AG09309 (cell line): ENCODE measurements at places on chromosomes 3 and 15.

- peak; percentile 69 for DNase-seq
Measured at GRCh38 chr15:29278436-29279105, 8.9 kb upstream of the NSMCE3 start.

GRCh38 chr3:99774467-99774866 is 43.2 kb upstream of the CMSS1 start:
- DNase-seq = peak; percentile 75

DNA sequence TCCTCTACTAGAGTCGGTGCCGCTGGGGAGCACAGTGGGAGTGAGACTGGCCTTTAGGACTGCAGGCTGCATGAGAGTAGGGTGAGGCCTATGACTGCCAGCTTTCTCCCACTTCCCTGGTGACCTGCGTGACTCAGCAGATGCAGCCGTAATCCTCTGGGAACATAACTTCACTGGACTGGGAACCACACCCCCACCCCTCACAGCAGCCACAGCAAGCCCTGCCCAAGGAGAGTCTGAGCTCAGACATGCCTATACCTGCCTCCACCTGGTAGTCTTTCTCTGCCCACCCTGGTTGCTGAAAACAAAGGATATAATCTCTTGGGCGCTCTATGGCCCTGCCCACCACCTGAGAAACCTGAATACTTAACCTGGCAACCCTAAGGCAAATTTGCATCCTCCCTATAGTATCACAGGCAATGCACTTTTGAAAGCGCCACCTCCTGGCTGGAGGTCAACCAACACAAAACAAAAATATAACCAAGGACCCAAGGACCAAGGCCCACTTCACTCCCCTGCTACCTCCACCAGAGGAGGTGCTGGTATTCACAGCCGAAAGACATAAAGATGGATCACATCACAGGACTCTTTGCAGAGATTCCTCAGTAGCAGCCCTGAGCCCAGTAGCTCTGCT is 308.9 kb downstream of the CTNNB1 start:
- no peak for DNase-seq

DNA sequence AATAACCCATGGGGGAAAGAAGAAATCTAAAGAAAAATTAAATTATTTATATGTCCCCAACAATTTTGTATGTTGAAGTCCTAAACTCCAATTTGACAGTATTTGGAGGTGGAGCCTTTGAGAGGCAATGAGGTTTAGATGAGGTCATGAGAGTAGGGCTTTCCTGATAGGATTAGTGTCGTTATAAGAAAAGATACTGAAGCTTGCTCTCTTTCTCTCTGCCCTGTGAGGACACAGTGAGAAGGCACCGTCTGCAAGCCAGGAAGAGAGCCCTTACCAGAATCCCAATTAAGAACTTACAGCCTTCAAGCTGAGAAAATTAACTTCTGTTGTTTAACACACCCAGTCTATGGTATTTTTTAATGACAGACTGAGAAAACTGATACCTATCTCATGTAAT is 16.1 kb upstream of the OR5AC2 start:
- no peak for DNase-seq

- DNase-seq = no peak
Measured at GRCh38 chr3:79461129-79461792, 306.5 kb downstream of the ROBO1 start.

GRCh38 chr3:194671511-194671899 is 486 bp downstream of the LSG1 start:
- DNase-seq = no peak
